ENCODE measurements at places on chromosomes 6 and 20.

DNA sequence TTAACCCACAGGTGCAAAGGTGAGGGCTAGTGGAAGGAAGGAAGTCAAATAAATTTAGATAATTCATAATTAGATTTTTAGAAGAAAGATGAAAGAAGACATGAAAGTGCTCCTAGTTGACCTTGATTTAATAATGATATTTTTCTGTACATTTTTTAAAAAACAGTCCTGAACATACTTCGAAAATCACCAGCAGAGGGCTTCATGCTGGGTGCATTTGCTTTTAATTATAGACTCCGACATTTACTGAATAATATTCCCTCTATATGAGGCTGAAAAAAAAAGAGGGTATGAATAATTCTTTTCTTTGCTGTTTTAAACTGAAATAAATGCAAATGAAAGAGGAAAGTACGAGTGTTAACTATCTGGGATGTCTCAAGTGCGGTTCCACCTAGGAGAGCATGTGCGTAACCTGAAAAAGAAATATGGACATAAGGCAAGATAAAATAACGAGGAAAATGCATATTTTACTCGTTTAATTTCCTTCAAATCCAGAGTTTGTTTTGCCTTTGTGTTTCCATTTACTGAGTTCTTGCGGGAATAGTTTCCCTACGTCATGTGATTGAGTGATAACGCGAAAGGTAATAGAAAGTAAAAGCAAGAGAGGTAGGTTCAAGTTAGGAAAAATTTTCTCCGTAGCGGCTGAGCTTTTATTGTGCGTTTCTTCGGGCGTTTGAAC is 3.1 kb upstream of the TFAP2B start:
- H3K36me3 ChIP-seq, result no peaks in the 10 kb centered on the region
- H3K27ac ChIP-seq, result no peak overlapping the region
- H3K27me3 ChIP-seq, result peaks cover 40% of the 10 kb centered on the region
- DNase-seq, result no peak

DNA sequence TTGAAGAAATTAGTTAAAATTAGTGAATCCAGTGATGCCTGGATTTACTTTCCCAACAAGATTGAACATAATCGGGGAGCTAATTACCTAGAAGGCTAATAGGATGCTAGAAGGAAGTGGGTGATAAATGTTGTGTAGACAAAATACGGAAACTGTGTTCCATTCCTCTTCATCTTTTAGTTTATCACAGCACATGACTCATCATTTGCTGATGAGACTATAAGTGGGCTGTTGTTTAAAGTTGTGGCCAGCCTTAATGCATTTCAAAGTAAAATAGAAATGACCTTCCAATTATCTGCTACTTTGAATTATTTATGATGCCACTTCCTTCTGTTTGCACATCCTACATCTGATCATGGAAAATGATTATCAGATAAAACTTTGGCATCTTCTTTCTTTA is 43.4 kb downstream of the OGFRL1 start:
- H3K36me3 ChIP-seq, result no peaks in the 10 kb centered on the region
- H3K27ac ChIP-seq, result no peak overlapping the region
- no peaks in the 10 kb centered on the region for H3K4me1 ChIP-seq
- H3K4me3 ChIP-seq, result no peak overlapping the region
- peaks cover 20% of the 10 kb centered on the region for H3K27me3 ChIP-seq

DNA sequence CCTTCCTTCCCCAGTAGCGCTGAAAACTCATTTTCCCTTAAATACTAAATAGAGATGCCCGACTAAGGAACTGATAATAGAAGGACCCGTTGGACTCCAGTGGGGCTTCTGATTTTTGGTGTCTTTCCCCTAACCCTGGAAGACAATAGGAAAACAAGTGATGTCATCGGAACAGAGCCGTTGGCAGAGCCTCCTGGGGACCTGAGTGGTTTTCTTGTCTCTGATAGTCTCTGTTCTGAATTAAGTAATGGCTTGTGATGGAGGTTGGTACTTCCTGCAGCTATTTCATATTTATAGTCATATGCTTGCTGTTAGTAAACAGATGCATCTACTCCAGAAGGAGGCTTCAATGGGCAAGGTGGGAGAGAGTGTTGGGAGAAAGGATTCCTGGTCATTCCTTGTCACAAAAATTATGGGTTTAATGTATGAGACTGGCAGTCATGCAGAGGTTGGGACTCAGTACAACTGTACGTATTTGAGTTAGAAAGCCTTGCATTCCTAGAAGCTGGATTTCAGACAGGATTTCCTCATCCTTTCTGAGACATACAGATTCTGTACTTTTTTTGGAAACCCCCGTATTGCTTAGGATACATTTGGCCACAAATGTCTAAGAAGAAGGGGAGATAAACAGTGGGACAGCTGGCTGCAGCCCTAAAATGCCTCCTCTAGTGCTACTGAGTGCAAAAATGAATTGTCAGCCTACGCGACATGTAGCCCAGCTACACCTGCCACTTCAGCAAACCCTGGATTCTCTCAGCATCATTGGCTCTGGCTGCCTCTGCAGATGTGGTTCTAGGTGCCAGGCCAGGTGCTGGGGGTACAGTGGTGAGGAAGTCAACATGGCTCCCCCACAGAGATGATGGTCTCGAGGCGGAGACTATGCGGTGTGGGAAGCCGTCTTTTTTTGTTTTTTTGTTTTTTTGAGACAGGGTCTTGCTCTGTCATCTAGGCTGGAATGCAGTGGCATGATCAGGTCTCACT is 38.1 kb downstream of the CDS2 start:
- no peaks in the 10 kb centered on the region for H3K27me3 ChIP-seq
- peak overlapping the region; percentile 62 for H3K27ac ChIP-seq
- peaks cover 15% of the 10 kb centered on the region for H3K36me3 ChIP-seq
- no peak for DNase-seq
- H3K4me1 ChIP-seq, result peaks cover 74% of the 10 kb centered on the region
- H3K4me3 ChIP-seq, result no peak overlapping the region

DNA sequence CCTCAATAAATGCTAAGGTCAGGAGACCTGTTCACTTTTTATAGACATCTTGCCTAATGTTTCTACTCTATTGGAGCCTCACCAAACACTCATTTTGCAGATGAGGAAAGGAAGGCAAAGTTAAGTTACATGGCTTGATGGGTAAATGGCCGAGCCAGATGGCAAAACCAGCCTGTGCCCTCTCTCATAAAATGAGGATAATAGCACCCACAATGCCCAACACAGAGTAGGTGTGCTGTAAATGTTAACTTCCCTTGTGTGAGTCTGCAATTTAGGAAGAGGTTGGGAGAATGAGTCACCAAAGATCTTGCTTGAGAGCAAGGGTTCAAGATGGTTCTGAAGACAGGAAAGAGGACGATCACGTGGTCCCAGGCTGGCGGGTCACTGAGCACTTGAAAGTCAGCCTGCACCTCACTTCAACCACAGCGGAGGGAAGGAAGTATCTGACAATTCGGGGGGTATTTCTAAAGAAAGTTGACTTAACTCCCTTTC is 3.3 kb downstream of the KCNK5 start:
- H3K27ac ChIP-seq, result peak overlapping the region; percentile 82
- H3K4me3 ChIP-seq, result peak overlapping the region; percentile 50
- H3K4me1 ChIP-seq, result peaks cover 50% of the 10 kb centered on the region
- peaks cover 2% of the 10 kb centered on the region for H3K36me3 ChIP-seq

- no peak for DNase-seq
- H3K4me1 ChIP-seq, result no peaks in the 10 kb centered on the region
- H3K27me3 ChIP-seq, result no peaks in the 10 kb centered on the region
- no peaks in the 10 kb centered on the region for H3K36me3 ChIP-seq
- no peak overlapping the region for H3K27ac ChIP-seq
Observed at GRCh38 chr6:19299129-19299528, 538.0 kb upstream of the ID4 start.

DNA sequence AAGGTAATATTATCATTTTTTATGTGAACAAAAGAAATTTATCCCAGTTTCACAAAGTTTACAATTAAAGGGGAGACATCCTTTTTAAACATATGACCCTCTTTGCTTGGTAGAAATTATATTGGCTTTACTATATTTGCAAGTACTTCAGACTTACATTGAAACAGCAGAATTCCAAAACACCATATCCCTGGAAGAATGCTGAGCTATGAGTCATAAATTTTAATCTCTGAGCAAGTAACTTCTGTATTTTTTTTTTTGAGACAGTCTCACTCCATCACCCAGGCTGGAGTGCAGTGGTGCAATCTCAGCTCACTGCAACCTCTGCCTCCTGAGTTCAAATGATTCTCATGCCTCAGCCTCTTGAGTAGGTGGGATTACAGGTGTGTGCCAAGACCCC is 240.4 kb downstream of the TBC1D32 start:
- no peaks in the 10 kb centered on the region for H3K36me3 ChIP-seq
- no peak overlapping the region for H3K27ac ChIP-seq
- no peak for DNase-seq
- no peaks in the 10 kb centered on the region for H3K4me1 ChIP-seq
- no peak overlapping the region for H3K4me3 ChIP-seq

- no peaks in the 10 kb centered on the region for H3K36me3 ChIP-seq
- H3K27me3 ChIP-seq, result peaks cover 11% of the 10 kb centered on the region
- no peak overlapping the region for H3K27ac ChIP-seq
- DNase-seq, result peak; percentile 6
- H3K4me1 ChIP-seq, result no peaks in the 10 kb centered on the region
- no peak overlapping the region for H3K4me3 ChIP-seq
Observed at GRCh38 chr6:47655719-47656595, 42.4 kb upstream of the ADGRF4 start.

GRCh38 chr6:119800526-119800925 is 451.0 kb upstream of the MAN1A1 start:
- no peak for DNase-seq
- H3K36me3 ChIP-seq, result no peaks in the 10 kb centered on the region
- no peak overlapping the region for H3K4me3 ChIP-seq
- no peak overlapping the region for H3K27ac ChIP-seq
- no peaks in the 10 kb centered on the region for H3K4me1 ChIP-seq
- peaks cover 6% of the 10 kb centered on the region for H3K27me3 ChIP-seq

- H3K27ac ChIP-seq, result peak overlapping the region; percentile 77
- H3K4me3 ChIP-seq, result peak overlapping the region; percentile 70
- peaks cover 43% of the 10 kb centered on the region for H3K4me1 ChIP-seq
- no peaks in the 10 kb centered on the region for H3K27me3 ChIP-seq
Observed at GRCh38 chr20:45052698-45053429, 48.1 kb downstream of the KCNS1 start.

- DNase-seq, result no peak
- no peak overlapping the region for H3K4me3 ChIP-seq
- no peaks in the 10 kb centered on the region for H3K36me3 ChIP-seq
- H3K4me1 ChIP-seq, result no peaks in the 10 kb centered on the region
- no peaks in the 10 kb centered on the region for H3K27me3 ChIP-seq
Observed at GRCh38 chr6:114534813-114535212, 192.0 kb upstream of the HS3ST5 start.

DNA sequence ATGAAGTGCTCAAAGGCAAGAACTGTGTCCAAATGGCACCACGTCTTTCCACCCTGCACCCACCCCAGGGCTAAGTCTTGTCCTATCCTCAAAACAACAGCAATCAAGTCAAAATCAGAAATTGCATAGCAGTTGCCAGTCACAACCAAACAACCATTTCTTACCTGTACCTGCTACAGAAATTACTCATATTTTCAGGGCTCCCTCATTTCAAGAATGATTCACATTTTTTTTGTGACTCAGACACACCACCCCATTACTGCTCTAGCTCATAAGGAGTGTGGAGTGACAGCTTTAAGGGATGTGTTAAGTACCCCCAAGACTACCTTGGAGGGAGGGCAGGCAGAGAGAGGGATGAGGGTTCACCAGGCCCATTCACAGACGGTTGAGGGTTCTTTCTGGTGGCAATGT is 111.7 kb downstream of the TRERF1 start:
- DNase-seq, result no peak
- no peaks in the 10 kb centered on the region for H3K27me3 ChIP-seq

DNA sequence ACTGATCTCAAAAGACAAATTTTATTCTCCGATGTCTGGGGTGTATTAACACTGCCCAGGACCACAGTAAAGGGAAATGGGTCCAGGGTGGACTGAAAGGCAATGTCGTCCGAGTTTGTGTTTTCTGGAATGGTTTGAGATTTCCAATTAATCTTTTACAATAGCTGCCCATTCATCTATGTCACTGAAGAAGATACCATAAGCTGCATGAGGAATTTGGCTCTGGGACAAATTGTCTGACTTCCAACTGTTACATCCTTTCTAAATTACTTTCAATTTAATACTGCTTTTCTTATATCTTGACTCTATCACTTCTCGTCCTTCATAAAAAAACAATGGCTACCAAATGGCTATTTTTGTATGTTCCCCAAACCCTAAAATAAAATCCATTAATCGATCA is 130.7 kb upstream of the KCNK16 start:
- H3K4me3 ChIP-seq, result no peak overlapping the region
- H3K27me3 ChIP-seq, result peaks cover 42% of the 10 kb centered on the region
- no peak for DNase-seq

- H3K27ac ChIP-seq, result no peak overlapping the region
- H3K4me1 ChIP-seq, result no peaks in the 10 kb centered on the region
- H3K4me3 ChIP-seq, result no peak overlapping the region
- no peaks in the 10 kb centered on the region for H3K36me3 ChIP-seq
- DNase-seq, result no peak
Observed at GRCh38 chr6:74574794-74575193, 631.1 kb downstream of the COL12A1 start.

DNA sequence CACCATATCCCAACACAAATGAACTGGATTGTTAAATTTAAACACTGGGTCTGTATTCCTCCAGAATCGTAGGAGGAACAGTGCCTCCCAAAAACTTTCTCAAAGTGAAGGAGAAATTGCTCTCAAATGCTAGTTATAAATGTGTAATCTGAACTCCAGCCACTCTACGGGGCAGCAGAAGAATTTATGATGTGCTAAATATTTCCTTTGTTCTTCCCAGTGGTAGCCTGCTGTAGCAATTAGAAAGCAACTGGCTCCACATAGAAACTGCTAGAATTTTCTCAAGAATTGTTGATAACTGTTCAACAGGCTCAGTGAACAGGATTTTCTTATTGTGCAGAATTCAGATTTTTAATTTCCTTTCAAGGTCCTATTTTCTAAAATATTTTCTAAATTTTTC is 49.8 kb upstream of the EYA4 start:
- no peak overlapping the region for H3K4me3 ChIP-seq
- no peak overlapping the region for H3K27ac ChIP-seq
- no peaks in the 10 kb centered on the region for H3K4me1 ChIP-seq

- H3K36me3 ChIP-seq, result no peaks in the 10 kb centered on the region
- no peaks in the 10 kb centered on the region for H3K27me3 ChIP-seq
- no peak overlapping the region for H3K4me3 ChIP-seq
- H3K27ac ChIP-seq, result no peak overlapping the region
Observed at GRCh38 chr6:5471637-5472398, 210.5 kb downstream of the FARS2 start.

- no peak overlapping the region for H3K4me3 ChIP-seq
- H3K27me3 ChIP-seq, result peaks cover 8% of the 10 kb centered on the region
Observed at GRCh38 chr6:119669221-119669620, 319.7 kb upstream of the MAN1A1 start.

- no peak overlapping the region for H3K4me3 ChIP-seq
- peaks cover 25% of the 10 kb centered on the region for H3K4me1 ChIP-seq
- peak; percentile 30 for DNase-seq
- peaks cover 22% of the 10 kb centered on the region for H3K27me3 ChIP-seq
Observed at GRCh38 chr6:150079604-150080003, 10.7 kb upstream of the ULBP3 start.

GRCh38 chr6:30044630-30045029 is 16.4 kb upstream of the POLR1H start:
- H3K4me1 ChIP-seq, result peaks cover 10% of the 10 kb centered on the region
- H3K4me3 ChIP-seq, result no peak overlapping the region
- no peak overlapping the region for H3K27ac ChIP-seq
- no peak for DNase-seq
- peaks cover 4% of the 10 kb centered on the region for H3K36me3 ChIP-seq

GRCh38 chr20:18739751-18740166 is 73.8 kb upstream of the SCP2D1 start:
- no peak overlapping the region for H3K4me3 ChIP-seq
- DNase-seq, result no peak
- peaks cover 28% of the 10 kb centered on the region for H3K4me1 ChIP-seq
- H3K27ac ChIP-seq, result peak overlapping the region; percentile 9
- H3K36me3 ChIP-seq, result peaks cover 7% of the 10 kb centered on the region
